ENCODE measurements at places on chromosomes 16 and 17.
A peak's percentile ranks its signal among the peaks of the same experiment; 100 is the strongest.

DNA sequence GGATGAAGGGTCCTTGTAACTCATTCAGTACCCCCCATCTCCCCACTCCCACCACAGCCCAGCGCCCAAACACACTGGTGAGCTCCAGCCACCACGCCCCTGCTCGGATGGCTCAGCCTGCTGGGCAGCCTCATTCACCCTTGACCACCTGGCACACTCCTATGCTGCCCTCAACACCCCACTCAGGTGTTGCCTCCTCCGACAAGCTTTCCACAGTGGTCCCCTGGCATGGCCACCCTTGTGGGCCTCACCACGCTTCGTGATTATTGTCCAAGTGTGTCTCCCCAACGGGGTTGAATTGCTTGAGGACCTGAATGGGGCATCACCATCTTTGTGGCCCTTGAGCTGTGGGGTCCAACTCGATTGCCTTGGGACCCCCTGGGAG, 12.0 kb upstream of the DOC2B start:
- no peak for DNase-seq

DNA sequence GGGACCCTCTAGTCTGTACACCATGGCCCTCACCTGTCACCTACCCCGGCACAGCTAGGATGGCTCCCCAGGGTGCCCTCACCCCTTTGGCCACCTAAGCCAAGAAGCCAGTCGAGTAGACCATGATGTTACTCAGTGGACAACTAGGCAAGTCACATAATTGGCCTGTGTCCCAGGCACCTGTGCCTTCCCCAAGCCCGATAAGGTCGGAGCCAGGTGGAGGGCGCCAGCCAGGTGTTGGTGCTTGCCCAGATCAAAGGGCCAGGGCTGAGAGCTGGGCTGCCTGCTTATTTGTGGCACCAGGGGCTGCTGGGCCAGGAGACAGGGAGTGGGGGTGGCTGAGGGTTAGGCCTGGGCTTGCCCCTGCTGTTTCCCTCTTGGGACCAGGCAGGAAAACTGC, 16.8 kb downstream of the SPNS2 start:
- DNase-seq: no peak

- DNase-seq: no peak
Measured at GRCh38 chr16:1089439-1089821, 6.6 kb downstream of the C1QTNF8 start.

GRCh38 chr16:17278988-17279387, 191.8 kb downstream of the XYLT1 start:
- no peak for DNase-seq

GRCh38 chr16:57821149-57821971, 19.1 kb upstream of the KIFC3 start:
- DNase-seq: no peak

- DNase-seq: no peak
Measured at GRCh38 chr16:88290850-88291830, 91.6 kb upstream of the ZNF469 start.

DNA sequence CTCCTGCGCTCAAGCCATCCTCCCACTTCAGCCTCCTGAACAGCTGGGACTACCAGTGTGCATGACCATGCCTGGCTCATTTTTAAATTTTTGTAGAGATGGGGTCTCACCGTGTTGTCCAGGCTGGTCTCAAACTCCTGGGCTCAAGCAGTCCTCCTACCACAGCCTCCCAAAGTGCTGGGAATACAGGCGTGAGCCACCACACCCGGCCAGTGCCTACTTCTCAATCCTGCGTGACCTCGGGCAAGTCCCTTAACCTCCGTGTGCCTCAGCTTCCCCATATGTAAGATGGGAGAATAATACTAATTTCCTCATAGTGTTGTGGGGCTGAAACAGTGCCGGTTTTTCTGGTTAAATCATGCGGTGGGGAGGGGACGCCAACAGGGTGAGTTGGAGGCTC, 143.5 kb upstream of the CIBAR2 start:
- DNase-seq: no peak

DNA sequence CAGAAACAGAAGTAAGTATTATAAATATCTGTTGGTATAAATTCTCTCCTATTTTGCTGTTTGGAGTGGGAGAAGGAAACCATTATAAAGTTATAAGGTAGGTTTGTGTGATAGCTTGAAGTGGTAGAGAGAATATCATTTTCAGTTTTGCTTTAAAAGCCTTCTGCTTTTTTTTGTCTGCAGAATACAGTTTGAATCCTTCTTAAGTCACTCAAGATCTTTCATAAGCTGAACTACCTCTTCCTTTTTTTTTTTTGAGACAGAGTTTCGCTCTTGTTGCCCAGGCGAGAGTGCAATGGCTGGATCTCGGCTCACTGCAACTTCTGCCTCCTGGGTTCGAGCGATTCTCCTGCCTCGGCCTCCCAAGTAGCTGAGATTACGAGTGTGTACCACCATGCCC, 9.0 kb downstream of the ATAD5 start:
- no peak for DNase-seq

- DNase-seq: peak; percentile 64
Measured at GRCh38 chr17:50872710-50873424, 6.7 kb upstream of the TOB1 start.

DNA sequence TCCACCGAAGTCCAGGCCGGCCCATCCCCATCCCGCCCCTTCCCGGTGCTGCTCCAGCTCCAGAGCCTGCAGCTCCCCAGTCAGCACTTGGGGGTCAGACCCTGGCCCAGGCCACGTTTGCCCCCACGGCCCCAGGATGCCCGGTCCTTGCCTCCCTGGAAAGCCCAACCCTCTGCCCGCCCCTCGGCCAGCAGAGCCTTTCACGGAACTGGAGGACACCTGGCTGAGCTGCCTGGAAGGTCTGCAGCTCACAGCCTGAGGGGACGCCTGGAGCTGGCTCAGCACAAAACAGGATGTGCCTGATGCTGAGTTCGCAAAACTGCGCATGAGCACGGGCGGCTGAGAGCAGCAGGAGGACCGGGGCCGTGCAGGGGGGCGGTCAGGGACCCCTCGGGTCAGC, 29.7 kb upstream of the SSTR5 start:
- no peak for DNase-seq

GRCh38 chr17:77097631-77098180, 43.1 kb upstream of the SEC14L1 start:
- DNase-seq: no peak

DNA sequence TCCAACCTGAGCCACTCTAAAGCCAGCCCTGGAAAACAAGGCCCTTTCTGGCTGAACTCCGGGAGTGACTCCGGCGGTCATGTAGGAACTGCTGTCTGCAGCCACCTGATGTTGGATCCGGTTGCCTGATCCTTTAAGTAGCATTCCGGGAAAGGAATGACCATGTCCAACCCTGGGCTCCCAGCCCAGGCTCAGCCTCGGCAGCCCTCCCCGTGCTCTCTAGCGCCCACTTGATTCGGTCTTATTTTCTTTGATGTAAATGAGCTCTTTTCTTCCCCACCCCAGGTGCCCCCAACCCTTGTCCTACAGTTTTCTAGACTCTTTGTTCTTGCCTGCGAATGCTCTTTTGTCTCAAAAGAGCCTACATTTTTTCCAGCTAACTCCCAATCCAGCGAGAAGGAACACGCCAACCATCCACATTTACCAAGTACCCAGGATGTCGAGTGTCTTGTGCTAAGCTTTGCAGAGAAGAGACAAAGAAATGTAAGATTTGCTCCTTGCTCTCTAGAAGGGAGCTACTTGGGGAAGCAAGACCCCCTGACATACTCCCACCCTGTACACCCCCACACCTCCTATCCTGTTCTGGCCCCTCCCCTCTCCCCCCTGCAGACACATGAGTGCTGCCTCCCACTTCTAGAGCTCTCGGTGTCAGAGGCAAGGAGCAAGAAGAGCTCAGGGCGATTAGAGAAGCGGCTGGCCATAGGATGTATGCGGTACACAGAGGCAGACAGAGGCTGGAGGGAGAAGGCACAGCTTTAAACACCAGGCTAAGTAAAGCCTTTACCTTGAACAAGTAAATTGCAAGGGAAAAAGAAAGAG, 53.8 kb downstream of the COG7 start:
- peak; percentile 22 for DNase-seq

DNA sequence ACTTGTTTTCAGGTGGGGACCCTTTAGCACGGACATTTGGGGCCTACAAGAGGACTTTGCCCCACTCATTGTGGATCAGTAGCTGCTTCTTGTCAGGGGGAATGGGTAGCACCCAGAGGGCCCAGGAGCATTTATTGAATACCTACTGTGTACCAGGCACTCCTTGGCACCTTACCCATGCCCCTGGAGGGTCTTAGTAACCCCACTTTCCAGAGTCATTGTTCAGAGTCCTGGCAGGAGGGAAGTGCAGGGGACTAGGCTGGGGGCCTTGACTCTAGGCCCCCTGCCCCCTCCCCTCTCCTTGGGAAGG, 21.0 kb upstream of the CIBAR2 start:
- no peak for DNase-seq

DNA sequence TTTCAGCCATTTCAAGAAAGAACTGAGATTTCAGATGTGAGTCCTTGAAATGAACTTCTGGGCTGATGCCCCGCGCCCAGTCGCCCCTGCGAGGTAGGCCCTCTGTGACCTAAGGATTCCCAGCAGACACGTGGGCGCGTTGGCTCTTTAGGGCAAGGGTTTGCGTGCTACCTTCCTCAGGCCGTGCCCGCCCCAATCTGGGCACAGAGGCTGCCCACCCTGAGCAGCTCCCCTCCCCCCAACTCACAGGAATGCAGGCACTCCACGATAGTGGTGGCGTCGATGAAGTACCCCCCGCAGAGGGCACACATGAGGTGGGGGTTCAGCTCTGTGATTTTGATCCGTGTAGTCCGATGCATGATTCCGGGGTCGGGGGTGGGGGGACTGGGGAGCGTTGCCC, 8.1 kb downstream of the PCGF2 start:
- DNase-seq: no peak

GRCh38 chr17:60145006-60145935, 4.5 kb upstream of the CA4 start:
- no peak for DNase-seq

DNA sequence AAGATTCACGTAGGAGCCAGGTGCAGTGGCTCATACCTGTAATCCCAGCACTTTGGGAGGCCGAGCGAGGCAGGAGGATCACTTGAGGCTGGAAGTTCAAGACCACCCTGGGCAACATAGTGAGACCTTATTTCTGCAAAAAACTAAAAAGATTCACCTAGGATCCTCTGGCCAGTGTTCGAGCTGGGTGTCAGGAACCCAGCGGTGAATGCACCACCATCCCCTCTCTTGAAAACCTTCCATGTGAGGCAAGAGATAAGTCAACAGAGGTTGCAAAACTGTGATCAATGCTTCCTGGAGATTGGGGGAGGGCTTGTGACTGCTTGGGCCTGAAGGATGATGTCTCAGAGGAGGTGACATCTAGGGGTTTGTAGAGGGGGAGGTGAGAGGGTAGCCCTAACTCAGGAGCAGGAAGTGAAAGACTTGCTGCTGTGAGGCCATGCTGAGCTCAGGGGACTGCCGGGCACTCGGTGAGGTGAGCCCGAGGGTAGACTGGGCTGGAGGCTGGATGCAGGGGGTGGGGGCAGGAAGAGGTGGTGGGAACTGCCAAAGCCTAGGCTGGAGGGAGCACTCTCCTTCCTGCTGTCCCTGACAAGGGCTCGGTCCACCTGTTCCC, 11.7 kb downstream of the GJD3 start:
- DNase-seq: no peak

GRCh38 chr17:43020030-43020621, 2.1 kb downstream of the VAT1 start:
- no peak for DNase-seq

- no peak for DNase-seq
Measured at GRCh38 chr16:57305159-57305811, 20.8 kb upstream of the PLLP start.

- no peak for DNase-seq
Measured at GRCh38 chr17:20979792-20980083, 63.1 kb downstream of the USP22 start.

DNA sequence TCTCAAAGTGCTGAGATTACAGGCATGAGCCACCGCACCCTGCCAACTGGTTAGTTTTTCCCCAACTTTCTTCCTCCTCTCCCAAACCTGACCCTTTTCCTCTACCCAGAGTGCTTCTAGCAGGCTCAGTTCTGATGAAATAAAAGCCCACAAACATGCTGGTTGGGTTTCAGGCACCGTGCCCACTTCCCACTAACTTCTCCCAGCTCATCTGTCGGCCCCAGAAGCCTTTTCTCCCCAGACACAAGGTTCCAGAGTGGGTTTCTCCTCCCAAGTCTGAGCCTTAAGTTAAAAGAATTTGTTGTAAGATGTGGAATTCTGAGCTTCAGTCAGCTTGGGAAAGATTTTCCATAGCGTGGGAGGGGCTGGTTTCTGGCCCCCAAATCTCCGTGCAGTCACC, 11.5 kb upstream of the SCN4A start:
- no peak for DNase-seq

DNA sequence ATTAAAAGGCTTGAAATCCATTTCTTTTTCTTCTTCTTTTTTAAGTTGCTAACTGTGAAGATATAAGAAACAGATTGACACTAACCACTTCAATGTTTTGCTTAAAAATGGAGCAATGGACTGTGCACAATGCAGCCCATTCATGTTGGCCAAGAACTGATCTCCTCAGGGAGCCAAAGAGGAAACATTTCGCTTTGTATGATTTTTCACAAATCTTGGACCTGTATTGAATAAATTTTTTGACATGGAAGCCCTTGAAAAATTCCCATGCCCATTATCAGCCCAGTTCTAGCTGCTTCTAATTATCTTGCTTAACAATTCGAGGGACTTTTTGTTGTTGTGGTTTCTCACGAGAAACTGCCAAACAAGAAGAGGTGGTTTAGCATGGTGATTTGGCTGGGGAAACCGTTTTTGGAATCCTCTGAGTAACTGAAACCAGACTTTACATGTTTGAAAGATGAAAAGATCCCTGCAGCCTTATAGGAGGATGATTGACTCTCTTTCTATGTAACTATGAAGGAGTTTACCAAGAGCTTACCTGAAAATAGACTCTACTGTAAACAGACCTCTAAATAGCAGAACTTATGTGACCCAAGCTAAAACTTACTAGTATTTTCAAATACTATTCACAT, 1389.4 kb upstream of the GOT2 start:
- DNase-seq: no peak

- DNase-seq: no peak
Measured at GRCh38 chr17:17297217-17297616, 6.0 kb upstream of the NT5M start.

DNA sequence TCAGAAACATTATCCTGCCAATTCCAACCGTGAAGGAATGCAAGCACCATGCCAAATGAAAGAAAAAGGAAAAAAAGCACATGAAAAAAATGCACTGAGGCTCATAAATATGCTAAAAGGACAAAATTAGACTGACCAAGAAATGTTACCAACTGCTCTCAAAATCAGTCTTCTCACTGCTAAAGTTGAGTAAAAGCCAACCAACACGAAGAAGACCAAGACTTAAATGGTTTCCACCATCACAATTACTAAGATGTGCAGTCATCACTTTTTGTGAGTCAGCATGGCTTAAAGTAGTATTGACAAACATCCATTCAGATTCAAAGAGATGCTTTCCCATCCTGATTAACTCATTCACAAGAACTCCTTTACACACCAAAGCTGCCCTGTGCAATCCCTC, 16.4 kb downstream of the CDYL2 start:
- no peak for DNase-seq

GRCh38 chr17:50135316-50136095, 5.5 kb upstream of the SAMD14 start:
- no peak for DNase-seq

GRCh38 chr16:72952811-72953271, 95.1 kb downstream of the ZFHX3 start:
- no peak for DNase-seq

GRCh38 chr17:7408252-7408727, 645 bp downstream of the NLGN2 start:
- DNase-seq: no peak

All from breast epithelium (tissue), 4 donors.